ENCODE measurements at places on chromosomes 11 and 22.

DNA sequence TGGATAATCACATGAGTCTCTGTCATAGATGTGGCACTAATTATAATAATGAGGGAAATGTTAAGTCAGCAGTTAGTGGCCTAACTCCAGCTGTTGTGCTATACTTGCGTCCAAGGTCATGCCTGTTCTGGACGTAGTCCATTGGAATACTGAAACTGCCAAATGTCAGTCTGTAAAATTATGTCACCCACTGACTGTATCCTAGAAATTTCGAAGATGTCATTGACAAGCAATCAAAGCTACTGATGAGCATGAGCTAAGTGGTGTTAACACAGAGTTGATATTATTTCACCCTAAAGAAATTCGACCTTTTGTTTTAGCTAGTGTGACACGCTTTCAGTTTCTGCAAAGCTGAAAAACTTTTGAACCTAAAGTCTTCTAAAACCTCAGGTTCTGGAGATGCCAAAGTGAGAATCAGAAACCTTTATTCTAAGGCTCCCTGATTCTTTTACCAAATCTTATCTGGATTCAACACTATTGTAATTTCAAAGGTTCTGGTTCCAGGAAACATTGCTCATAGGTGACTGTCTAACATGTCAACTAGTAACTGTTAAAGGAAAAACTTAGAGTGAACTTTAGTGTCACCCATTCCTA lies 14.9 kb upstream of the ME3 start:
- no peak for DNase-seq

DNA sequence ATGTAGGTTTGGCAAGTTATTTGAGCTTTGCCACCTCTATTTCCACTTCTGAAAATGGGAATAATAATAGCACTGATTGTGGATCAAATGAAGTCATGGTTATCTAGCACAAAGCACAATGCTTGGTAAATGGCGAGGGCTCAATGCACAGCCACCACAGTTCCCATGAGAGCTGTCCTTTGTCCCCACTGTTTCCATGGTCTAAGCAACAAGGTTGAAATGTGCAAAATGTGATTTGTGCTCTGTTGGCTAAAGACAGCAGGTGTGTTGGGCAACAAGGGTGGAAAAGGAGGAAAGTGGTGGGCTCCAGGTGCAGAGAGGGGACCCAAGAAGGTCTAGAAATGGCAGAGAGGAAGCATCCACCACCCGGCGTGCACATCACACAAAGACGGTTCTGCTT lies 200.5 kb downstream of the TRIM29 start:
- no peak for DNase-seq

DNA sequence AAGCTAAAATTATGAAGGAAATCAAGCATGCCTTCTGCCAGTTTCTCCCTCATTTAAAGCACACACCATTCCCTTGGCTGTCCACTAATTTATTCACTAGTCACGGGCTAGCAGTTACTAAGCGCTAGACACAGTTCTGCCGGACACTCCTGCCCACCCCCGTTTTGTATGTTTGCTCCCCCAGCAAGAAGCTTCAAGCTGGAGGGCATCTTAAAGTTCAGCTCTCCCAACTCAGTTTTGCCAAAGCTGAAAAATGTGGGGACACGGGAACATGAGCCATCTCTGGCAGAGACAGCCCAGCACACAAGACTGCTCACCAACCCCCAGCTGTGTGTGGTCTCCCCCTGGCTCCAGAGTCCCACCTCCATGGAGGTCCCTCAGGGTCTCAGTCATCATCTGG lies 263.6 kb downstream of the BRD1 start:
- no peak for DNase-seq

GRCh38 chr11:2770096-2770751 lies 70.4 kb upstream of the KCNQ1OT1 start:
- DNase-seq, result no peak

DNA sequence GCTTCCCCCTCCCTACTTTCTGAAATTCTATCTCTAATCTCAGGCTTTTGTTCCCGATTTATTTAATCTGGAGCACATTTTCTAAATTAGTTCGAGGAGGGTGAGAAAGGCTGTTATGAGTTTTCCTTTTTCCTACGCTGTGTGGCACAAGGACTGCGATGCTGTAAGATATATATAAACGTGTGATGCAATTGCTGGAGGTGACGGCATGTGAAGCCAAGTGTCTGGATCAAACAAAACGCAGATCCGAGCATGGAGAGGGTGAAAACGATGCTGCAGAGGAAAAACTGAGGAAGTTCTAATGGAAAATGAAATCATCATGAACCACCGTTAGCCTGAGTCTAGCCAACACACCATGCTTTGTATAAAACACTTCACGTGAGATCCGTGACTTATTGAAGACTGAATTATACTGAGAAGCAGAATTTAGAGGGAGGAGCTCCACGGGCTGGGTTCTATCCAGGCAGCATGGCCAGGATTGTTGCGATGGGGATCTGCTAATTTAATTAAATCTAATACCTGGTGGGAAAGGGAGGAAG lies 4.4 kb downstream of the PKNOX2 start:
- DNase-seq, result no peak

GRCh38 chr11:44955015-44955738 lies 4.5 kb upstream of the TP53I11 start:
- DNase-seq, result no peak

GRCh38 chr11:45936511-45937054 lies 14.1 kb downstream of the LARGE2 start:
- DNase-seq, result no peak

- DNase-seq, result no peak
These were observed 48.5 kb downstream of the PPP6R3 start for GRCh38 chr11:68509066-68509465.

- no peak for DNase-seq
These were observed 29.4 kb upstream of the TTC36 start for GRCh38 chr11:118497831-118498230.

GRCh38 chr11:128318856-128319474 lies 268.4 kb downstream of the ETS1 start:
- peak; percentile 65 for DNase-seq

GRCh38 chr11:1853376-1854131 lies 670 bp downstream of the LSP1 start:
- DNase-seq, result no peak

- no peak for DNase-seq
These were observed 25.5 kb downstream of the TCP11L1 start for GRCh38 chr11:33064866-33065265.

DNA sequence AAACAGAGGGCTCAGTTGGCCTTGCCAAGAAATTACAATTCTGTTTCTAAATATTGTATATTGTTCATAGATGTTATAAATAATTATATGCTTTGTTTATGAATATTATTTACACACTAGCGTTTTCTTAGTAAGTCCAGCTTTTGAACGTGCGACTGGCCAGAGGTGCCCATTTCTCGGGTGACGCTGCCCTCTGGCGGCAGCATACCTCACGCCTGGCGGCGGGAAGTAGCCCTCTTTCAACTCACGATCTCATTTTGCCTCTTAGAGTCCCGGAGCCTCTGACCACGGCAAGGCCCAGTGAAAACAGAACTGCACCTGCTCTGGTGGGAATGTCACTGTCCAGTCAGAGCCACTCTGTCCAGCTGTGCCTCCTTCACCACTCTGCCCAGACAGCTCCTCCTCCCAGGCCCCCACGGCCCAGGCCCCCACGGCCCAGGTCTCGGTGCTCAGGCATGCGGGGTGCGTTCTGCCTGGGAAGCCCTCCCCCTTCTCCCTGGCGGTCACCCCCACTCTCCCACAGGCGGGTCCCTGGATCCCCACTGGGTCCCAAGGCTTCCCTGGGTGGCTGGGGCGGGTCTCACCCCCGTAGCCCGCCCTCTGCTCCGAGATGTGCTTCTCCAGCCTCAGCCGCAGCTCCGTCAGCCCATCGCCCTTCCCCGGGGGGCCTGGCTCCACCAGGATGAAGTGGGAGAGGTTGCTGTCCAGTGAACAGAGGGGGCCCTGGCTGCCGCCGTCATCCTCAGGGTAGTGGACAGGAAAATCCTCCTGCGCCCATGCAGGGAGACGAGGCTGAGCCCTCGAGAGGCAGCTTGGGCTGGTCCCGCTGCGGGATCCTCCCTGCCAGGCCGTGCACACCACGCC lies 19.3 kb downstream of the TSSC4 start:
- DNase-seq, result peak; percentile 54

DNA sequence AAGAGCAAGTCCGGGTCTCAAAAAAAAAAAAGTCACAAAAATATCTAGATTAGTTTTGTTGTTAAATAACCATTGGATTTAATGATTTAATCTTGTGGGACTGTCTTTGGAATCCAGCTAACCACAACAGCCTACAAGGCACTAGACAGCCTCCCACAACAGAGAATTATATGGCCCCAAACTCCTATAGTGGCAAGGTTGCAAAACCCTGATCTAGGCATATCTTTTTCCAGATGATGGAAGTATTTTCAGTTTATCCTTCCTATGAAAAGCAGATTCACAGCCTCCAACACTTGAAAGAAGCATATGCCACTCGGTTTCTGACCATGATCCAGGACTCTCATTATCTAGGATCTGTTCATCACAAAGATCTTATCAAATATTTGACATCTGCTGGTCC lies 5.4 kb upstream of the C11orf87 start:
- DNase-seq, result no peak

- no peak for DNase-seq
These were observed 29.8 kb upstream of the DDX10 start for GRCh38 chr11:108635106-108635505.

- no peak for DNase-seq
These were observed 11.1 kb upstream of the RFPL1 start for GRCh38 chr22:29427176-29427760.

DNA sequence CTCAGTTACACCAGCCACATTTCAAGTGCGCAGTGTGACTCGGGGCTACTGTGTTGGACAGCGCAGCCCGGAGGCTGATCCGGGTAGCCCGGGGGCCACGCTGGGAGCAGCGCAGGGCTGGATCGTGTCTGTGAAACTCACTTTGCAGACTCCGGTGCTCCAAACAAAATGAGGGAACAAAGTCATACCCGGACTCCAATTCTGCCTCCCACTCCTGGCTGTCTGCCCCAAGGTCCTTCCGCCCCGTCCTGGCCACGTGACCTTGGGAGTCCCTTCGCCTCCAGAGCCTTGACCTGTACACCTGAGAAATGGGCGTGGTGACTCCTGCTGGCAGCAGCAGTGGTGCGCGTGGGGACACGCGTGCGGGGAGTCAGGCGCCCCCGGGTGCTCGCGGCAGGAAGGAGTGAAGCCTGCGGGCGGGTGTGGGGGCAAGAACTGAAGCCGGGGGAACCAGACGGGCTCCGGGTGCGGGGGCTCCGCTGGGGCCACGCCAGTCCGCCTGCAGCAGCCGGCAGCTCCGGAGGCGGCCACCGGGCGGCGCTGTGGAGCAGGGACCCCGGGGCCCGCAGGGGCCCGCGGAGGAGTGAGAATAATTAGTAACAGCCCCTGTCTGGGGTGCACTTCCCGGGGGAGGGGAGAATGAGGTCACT lies 42.4 kb downstream of the KCNJ4 start:
- DNase-seq, result peak; percentile 8

GRCh38 chr11:76253416-76253815 lies 47.1 kb upstream of the WNT11 start:
- DNase-seq, result no peak

All from stimulated activated naive CD4-positive, alpha-beta T cell (primary cell).